Naive thymus-derived CD8-positive, alpha-beta T cell (primary cell): ENCODE measurements at places on chromosomes 7 and 10.

GRCh38 chr7:89958525-89959068 is 195.7 kb upstream of the STEAP1 start:
- no peak for DNase-seq

GRCh38 chr7:29255199-29255878 is 60.8 kb downstream of the CHN2 start:
- no peak for DNase-seq

GRCh38 chr10:86085136-86085535 is 281.5 kb downstream of the GRID1 start:
- DNase-seq, result no peak

- DNase-seq, result no peak
These were observed 110.4 kb downstream of the PON1 start for GRCh38 chr7:95213809-95214492.

DNA sequence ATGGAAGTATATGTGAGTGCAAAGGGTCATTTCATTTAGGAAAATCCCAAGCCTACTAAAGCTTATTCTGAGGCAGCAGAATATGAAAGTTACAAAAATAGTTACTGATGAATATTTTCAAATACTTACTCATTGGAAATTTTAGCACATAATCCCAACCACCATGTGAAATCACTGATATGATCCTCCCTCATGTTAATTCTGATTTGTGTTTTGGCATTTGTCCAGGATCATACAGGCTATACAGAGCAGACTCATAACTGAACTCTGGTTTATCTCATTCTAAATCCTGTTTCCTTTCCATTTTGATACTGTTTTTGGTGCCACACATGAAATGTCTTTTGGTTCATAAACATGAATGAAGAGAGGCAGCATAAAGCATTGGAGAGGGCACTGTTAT is 3.4 kb upstream of the FAM24B start:
- no peak for DNase-seq

DNA sequence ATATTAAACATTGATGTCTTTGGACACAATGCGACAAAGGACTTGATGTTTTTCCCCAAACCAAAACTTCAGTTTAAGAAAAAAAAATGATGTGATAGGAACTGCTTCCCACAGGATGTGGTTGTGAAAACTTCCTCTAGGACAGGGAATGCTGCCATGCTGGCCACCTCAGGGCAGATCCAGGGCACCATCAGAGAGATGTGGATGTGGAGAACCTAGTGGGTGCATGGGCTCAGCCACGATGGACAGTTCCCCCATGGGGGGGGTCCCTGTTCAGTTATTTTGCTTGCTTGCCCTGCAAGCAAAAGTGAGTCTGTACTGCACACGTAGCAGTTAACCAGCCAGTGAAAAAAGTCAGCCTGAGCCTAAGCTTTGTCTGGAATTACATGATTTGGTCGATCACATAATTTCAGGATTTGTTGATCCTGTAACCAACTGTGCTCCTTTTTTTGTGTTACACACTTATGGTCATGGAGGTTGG is 36.3 kb downstream of the LAMB4 start:
- no peak for DNase-seq

- no peak for DNase-seq
These were observed 56.8 kb upstream of the LANCL2 start for GRCh38 chr7:55308186-55308929.

DNA sequence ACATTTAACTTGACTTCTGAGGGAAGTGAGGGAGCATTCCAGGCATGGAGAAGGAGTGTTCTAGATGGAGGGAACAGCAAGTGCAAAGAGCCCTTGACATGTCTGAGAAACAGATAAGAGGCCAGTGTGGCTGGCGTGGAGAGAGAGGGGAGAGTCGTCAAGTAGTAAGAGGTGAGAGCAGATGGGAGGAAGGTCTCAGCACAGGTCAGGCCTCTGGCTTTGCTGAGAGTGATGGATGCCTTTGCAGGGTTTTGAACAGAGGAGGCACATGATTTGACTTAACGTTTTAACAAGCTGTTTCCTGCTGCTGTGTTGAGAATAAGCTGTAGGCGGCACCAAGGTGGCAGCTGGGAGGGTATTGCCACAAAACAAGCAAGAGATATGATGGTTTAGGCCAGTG is 97.2 kb downstream of the KAT6B start:
- DNase-seq, result no peak
